Panc1 (cell line): ENCODE measurements at places on chromosomes 16 and 17. TPM values are rescaled to one million over a fixed set of nuclear protein-coding genes. Genes with fewer than 3 reads are reported as not detected.

- DNase-seq: no peak
Observed at GRCh38 chr16:11783319-11784037, 13.6 kb downstream of the ZC3H7A start.

The ZP2 gene
- not detected for total RNA-seq

The GP2 gene
- total RNA-seq: 5.8 TPM

The DLX4 gene
- total RNA-seq: 11.2 TPM

The PPP1R27 gene
- not detected for total RNA-seq

- DNase-seq: no peak
Observed at GRCh38 chr17:62591333-62591732, 36.1 kb upstream of the MRC2 start.
